ENCODE measurements at places on chromosomes 1 and 21.

GRCh38 chr1:200258447-200259375 is 151.1 kb downstream of the ZNF281 start:
- no peak for DNase-seq

DNA sequence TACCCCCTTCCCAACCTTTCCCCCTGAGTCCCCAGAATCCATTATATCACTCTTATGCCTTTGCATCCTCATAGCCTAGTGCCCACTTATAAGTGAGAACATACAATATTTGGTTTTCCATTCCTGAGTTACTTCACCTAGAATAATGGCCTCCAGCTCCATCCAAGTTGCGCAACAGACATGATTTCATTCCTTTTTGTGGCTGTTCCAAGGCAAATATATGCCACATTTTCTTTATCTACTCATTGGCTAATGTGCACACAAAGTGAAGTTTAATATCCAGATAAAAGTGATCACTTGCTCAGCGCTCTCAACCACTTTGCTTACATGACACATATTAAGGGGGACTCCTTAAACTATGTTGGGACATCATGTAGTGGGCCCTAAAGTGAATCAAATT is 72.4 kb upstream of the TIAM1 start:
- no peak for DNase-seq

DNA sequence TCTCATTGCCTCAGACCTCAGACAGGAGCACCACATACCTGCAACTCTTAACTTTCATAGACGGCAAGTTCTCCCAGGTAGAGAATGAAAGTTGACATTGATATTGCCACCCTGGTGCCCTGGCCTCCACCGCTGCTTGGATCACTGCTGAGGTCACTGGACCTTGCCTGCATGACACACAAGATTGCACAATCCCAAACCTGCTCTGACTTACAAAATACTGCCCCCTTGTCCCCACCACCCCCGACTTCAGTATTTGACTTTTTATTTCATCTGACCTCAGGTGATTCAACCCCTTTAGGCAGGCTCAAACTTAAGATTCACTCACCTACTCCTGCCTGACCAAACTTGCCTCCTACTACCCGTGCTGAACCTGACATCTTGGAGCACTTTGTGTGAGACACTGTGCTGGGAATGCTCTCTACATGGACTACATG is 43.1 kb upstream of the S1PR1 start:
- no peak for DNase-seq

- no peak for DNase-seq
These were observed 285.6 kb upstream of the FMN2 start for GRCh38 chr1:239805851-239806772.

DNA sequence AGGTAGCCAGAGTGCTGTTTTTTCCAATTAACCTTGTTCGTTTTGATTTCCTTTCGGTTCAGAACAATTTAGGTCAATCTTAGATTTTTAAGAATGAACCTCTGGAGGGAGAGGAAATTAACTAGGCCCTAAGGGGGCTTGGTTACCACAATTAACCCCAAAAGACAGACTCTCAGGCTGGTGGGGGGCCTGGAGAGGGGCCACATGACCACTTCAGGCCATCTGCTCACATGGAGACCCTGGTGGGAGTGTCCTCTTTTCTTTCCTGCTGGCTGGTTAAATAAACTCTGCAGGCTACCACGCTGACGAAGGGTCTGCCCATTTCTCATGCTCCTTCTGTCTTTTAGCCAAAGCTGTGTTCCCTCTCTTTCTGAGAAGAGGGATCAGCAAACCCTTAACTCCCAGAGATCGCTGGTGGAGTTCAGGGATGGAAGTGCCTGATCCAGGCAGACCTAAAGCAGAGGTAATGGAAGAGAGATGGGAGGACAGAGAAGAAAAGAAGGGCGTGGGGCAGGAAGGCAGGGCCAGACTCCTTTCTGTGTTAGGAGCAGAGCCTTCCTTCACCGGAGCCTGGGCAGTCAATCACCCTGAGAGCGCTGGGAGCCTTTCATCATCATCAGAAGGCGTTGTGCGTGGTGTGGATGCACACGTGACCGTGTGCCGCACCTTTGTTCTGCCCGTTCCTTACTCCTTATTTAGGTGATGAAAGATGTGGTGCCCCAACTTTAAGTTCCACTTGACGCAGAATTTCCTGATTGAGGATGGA is 58.5 kb downstream of the KIF26B start:
- DNase-seq = no peak

DNA sequence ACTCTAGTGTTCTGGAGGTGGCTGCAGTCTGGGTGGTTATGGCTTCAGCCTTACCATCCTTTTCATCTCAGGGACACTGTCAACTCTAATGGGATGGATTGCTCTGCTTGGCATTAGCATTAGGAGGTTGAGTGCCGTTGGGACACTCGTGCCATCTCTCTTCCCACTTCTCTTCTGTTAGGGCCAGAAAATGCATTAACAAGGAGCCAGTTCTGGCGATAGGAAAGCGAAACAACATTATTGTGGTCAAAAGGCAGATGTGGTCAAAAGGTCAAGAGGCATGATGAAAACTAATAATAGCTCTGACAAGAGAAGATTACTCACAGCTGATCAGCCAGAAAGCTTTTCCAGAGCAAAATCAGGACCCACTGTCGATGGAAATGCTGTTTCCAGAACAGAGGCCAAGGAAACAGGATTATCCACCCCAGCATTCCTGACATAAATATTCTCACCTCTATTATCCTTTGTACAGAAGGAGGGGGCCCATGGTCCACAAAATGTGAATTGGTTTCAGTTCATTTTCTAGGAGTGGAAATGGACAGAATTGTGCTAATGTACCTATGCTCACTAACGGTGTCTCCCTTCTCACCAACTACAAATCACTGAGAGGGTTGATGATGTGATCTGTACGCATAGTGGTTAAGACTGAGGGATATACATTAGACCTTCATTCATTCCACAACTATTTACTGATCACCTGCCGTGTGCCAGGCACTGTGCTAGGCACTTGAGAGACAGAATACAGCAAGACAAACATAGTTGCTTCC is 72.0 kb downstream of the ST6GALNAC5 start:
- DNase-seq = no peak

GRCh38 chr21:40143822-40144525 is 276.7 kb downstream of the PCP4 start:
- DNase-seq = peak; percentile 50

DNA sequence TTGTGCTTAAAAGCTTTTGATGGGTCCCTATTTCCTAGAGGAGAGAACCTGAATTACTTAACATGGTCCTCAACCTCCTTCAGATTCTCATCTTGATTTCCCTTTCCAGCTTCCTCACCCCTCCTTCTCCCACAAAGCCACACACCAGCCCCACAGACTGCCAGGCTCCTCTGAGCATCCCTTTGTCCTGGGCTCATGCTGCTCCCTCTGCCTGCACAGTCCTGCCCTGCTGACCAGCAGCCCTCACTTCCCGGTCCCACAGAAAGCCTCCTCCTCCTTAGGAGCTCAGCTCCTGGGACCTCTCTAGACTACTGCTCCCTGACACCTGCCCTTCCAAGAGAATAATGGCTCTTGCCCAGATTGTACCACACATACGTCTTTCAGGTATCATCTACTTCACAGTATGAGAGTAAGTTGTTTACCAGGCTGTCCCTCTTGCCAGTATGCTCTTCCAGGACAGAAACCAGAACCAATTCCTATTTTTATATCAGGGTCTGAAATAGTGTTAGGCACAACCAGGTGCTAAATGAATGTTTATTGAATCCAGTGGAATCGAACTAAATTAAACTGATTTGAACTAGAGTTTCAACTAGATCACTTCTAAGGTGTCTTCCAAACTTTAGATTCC is 373.4 kb downstream of the LMX1A start:
- DNase-seq = no peak

- DNase-seq = no peak
These were observed 97.0 kb upstream of the IFFO2 start for GRCh38 chr1:19053486-19053885.

DNA sequence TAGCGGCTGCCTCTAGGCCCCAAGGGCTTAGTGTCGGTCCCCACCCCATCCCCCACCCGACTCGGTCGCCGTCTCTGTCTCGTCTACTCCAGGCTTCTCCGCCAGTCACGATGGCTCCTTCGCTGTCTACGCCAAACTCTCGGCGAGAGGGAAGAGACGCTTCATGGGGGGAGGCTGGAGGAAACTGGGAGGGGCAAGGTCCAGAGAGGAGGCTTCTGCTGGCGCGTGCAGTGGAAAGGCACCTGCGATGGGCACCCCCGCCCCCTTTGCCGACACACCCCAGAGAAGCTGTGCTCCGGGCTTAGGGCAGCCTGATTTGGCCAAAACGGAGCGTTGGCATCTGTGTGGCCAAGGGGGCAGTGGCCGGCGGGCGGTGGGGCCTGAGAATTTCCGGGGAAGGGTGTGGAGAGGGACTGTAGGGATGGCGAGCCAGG is 1.2 kb upstream of the CSMD2 start:
- no peak for DNase-seq

DNA sequence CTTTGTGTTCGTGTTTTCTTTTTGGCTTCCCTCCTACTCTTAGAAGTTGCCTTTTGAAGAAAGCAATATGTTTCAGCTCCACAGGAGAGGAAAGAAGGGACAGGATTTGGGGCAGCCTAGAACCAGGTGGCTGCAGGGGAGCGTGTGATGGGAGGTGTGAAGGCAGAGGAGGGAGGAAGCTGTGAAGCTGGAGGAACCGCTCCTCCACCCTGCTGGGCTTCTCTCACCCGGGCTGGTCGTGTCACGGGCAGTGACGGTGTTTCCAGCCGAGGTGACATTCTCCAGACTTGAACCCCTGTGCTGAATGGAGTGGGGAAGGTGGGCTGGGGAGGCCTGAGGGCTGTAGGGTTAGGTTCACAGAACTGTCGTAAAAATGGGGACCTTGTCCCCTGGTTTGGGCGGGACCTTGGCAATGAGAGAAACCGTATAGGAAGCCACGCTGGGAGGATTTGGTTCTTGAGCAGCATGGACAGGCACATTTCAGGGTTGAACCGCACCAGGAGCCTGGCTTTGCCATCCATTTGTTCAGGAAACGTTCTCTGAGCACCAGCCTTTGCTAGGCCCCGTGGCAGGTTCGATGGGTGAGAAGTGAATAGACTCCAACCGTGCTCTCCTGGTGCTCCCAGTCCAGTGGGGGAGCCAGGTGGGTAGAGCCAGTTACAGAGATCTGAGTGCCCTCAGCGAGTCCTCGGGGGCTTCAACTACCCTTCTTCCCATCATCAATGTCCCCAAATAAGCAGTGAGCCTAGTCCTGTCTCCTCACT is 103.0 kb downstream of the PRDM2 start:
- DNase-seq = no peak

DNA sequence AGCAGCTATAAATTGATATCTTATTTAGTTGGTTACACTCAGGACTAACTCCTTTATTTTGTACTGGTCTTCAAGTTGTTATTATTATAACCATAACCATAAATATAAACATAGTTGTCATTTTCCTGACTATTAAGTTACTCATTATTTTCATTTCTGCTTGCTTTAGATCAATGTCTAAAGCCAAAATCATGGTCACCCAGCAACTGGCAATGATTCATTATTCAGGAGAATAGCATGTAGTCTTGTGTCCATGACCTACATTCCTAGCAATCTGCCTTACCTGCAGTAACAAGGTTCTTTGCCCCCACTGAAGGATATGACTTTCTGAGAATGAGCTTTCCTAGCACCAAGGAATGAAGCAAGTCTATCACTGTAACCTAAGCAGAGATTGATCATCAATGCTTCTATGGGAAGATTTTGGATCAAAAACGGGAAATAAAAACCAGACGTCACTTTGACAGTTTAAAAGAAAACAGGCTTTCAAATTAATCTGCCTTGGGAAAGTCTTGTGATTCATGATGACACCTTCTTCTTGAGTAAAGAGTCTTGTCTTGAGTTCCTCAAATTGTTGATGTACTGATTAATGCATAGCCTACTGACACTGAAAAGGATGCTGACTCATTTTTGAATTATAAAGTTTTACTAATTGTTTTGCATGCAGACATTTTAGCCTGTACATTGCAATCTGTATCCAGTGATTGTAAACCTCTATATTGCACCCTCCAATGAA is 203.3 kb upstream of the IVNS1ABP start:
- no peak for DNase-seq

- DNase-seq = peak; percentile 64
These were observed 3.5 kb upstream of the RAP1A start for GRCh38 chr1:111615870-111616715.

DNA sequence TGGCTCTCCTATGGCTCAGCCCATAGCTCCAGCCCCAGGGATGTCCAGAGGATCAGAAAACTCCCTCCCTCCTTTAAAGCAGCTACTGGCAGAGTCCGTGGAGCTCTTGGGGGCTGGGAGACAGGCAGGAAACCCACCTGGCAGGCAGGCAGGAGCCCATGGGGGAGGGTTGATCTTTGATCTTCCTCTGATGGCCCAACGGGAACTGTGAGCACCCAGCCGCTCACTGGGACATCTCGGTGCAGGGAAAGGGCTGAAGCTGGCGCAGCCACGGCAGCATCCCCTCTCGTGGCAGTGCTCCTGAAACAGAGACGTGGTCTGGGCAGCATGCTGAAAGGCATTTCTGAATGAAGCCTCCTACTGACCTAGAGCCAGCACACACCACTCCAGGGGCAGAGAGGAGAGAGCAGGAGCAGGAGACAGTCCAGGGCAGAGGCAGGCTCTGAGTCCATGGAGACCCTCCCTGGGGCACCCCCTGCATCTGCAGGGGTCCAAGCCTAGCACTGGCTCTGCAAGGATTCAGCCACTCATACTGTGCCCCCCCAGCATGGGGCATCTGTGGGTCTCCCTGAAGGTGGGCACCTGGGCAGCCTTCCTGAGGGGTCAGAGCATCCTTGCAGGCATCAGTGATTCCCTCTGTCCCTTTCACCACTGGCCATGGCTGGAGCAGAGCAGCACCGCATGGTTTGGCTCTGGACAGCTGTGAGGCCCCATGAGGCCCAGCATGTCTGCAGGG is 4.9 kb upstream of the SLX9 start:
- no peak for DNase-seq

- no peak for DNase-seq
These were observed 61.8 kb downstream of the SPAG17 start for GRCh38 chr1:118123116-118123839.

DNA sequence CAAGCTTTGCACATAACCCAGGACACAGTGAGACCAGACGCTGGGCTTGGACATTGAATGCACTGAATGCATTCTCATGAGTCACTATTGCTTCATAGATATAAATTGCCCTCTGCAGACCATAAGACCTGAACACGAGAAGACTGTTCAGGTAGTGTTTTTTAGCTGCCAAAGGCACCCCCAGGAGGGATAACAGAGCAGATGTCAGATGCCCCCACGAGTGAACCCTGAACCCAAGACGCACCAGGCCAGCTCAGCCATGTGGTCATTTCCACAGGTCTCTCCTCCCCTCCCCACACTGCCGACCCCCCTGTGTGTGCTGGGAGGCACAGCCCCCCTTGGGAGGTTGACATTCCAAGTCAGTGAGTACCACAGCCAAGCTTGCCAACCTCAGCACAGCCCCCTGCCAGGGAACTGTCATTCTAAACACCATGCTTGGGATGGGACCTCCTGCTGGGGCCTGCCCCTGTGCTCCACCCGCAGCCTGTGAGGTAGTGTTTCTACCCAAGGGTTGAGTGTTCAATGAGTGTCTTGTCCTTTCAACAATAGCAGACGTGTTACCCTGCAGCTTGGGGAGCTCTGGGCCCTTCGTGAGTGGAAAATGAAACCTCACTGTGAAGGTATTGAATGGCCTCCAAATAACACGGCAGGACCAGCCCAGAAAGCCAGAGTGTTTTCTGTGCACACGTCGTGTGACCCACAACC is 68.2 kb downstream of the PSMG1 start:
- DNase-seq = no peak

- DNase-seq = peak; percentile 44
These were observed 80.0 kb downstream of the NDUFS5 start for GRCh38 chr1:39105841-39106765.

- no peak for DNase-seq
These were observed 35.2 kb downstream of the BMP8A start for GRCh38 chr1:39526466-39527189.

All from activated naive CD4-positive, alpha-beta T cell treated with anti-CD3 and anti-CD28 coated beads, Interleukin-2, amount 10 ng/mL, durations not matched to agents 7 days and 5 days (primary cell).